ENCODE measurements at places on chromosomes 6 and 20. TPM values are rescaled to one million over a fixed set of nuclear protein-coding genes. Genes with fewer than 3 reads are reported as not detected.
A peak's percentile ranks its signal among the peaks of the same experiment; 100 is the strongest.

DNA sequence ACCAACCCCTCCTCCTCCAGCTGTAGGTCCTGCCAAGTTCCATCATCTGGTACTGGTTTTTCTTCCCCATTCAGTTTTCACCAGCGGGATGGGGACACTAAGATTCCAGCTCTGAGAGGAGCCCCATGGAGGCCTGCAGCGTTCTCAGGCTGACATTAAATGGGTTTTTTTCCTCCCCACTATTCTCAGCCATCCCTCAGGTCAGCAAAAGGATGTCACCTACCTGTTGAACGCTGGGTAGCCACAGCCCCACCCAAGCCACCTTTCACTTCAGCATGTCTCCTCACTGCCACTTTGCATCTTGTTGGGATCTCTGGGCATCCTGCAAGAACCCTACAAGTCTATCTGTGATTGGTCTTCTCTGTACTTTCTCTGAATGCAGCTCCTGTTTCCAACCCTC is 6.8 kb downstream of the KCNK17 start:
- H3K4me3 ChIP-seq, result no peak overlapping the region
- H3K27ac ChIP-seq, result no peak overlapping the region
- peaks cover 6% of the 10 kb centered on the region for H3K27me3 ChIP-seq

DNA sequence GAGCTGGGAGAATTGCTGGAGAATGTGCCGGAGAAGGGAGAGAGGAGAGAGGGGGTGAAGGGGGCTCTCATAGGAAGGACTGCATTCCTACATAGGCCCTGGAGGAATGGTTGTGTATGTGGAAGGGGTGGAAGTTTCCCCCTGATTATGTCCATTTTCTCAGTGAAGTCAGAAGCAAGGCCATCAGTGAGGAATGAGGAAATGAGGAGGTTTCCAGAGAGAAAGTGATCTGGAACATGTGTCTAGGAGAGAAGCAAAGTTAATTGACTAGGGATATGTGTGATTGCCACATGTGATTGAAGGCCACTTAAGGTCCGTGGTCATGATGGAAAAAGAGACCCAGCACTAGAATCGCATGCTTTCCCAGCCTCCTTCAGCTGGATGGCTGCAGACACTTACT is 42.3 kb downstream of the TBPL1 start:
- no peak overlapping the region for H3K27ac ChIP-seq
- no peaks in the 10 kb centered on the region for H3K27me3 ChIP-seq
- H3K4me1 ChIP-seq, result peaks cover 36% of the 10 kb centered on the region

GRCh38 chr6:93319304-93319703 is 100.1 kb downstream of the EPHA7 start:
- no peaks in the 10 kb centered on the region for H3K36me3 ChIP-seq
- H3K27me3 ChIP-seq, result no peaks in the 10 kb centered on the region
- H3K4me3 ChIP-seq, result no peak overlapping the region
- no peak for DNase-seq
- H3K4me1 ChIP-seq, result no peaks in the 10 kb centered on the region
- H3K27ac ChIP-seq, result no peak overlapping the region

GRCh38 chr20:9928281-9928737 is 89.4 kb upstream of the PAK5 start:
- no peak overlapping the region for H3K27ac ChIP-seq
- peaks cover 2% of the 10 kb centered on the region for H3K27me3 ChIP-seq
- no peak overlapping the region for H3K4me3 ChIP-seq
- no peaks in the 10 kb centered on the region for H3K4me1 ChIP-seq
- H3K36me3 ChIP-seq, result no peaks in the 10 kb centered on the region

Gene GATA5
- total RNA-seq, result not detected

GRCh38 chr6:141403103-141403502 is 729.6 kb upstream of the GJE1 start:
- DNase-seq, result no peak
- H3K36me3 ChIP-seq, result no peaks in the 10 kb centered on the region
- no peaks in the 10 kb centered on the region for H3K27me3 ChIP-seq
- no peak overlapping the region for H3K4me3 ChIP-seq

DNA sequence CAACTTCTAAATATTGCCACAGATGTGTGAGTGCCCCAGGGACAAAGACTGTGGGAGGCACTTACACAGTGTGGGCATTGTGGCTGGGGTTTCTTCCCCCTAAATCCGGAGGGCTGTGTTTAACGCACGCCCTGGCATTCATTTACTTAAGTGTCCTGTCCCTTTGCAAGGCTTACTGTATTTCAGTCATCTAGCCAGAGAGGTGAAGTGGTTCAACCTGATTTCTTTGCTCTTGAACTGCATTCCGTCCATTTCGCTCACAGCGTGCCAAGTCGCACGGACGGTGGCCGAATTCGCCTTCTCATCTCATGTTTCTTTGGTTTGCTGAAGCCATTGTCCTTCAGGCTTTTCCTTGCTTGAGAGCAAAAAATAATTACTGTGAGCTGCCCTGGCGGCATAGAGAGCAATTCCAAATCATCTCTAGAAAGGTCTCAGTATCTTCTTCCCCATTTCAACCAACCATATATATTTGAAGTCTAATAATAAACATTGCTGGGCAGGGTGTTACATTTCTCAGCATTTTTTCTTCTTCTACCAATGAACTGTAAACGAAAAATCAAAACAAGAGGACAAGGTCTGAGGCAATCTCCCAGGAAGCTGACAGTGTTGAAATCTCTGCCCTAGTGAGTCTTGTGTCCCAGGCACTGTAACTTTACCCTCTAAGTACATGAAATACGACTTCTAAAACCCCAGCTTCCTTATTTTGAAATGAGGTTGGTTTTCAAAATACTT is 16.9 kb downstream of the SYTL3 start:
- DNase-seq, result peak; percentile 71
- H3K4me3 ChIP-seq, result no peak overlapping the region
- no peaks in the 10 kb centered on the region for H3K27me3 ChIP-seq
- peaks cover 8% of the 10 kb centered on the region for H3K4me1 ChIP-seq

GRCh38 chr6:117989086-117989485 is 82.0 kb downstream of the SLC35F1 start:
- no peaks in the 10 kb centered on the region for H3K27me3 ChIP-seq
- no peak overlapping the region for H3K4me3 ChIP-seq
- no peaks in the 10 kb centered on the region for H3K36me3 ChIP-seq

Gene TRAPPC3L
- not detected for total RNA-seq

- no peak overlapping the region for H3K4me3 ChIP-seq
- no peaks in the 10 kb centered on the region for H3K36me3 ChIP-seq
- no peak overlapping the region for H3K27ac ChIP-seq
- H3K4me1 ChIP-seq, result no peaks in the 10 kb centered on the region
- no peak for DNase-seq
Measured at GRCh38 chr6:96075826-96076225, 60.1 kb downstream of the FUT9 start.

Gene SUMO4
- 2.2 TPM for total RNA-seq

GRCh38 chr6:35031611-35032529 is 109.3 kb downstream of the TCP11 start:
- no peak overlapping the region for H3K4me3 ChIP-seq
- no peaks in the 10 kb centered on the region for H3K27me3 ChIP-seq
- DNase-seq, result no peak
- H3K4me1 ChIP-seq, result peaks cover 2% of the 10 kb centered on the region
- H3K36me3 ChIP-seq, result peaks cover 1% of the 10 kb centered on the region

Gene SIRPB1
- total RNA-seq, result 0.56 TPM

Gene BACH2
- total RNA-seq, result 1.3 TPM

GRCh38 chr6:63805345-63805744 is 169.7 kb downstream of the PHF3 start:
- H3K4me3 ChIP-seq, result no peak overlapping the region
- DNase-seq, result no peak
- H3K27ac ChIP-seq, result peak overlapping the region; percentile 85
- no peaks in the 10 kb centered on the region for H3K27me3 ChIP-seq

Gene PSORS1C2
- not detected for total RNA-seq

- H3K27me3 ChIP-seq, result peaks cover 9% of the 10 kb centered on the region
- peaks cover 2% of the 10 kb centered on the region for H3K4me1 ChIP-seq
- no peak overlapping the region for H3K27ac ChIP-seq
- no peak overlapping the region for H3K4me3 ChIP-seq
- peak; percentile 56 for DNase-seq
Measured at GRCh38 chr6:148617530-148617929, 129.3 kb upstream of the UST start.

Gene POM121L2
- total RNA-seq, result not detected

DNA sequence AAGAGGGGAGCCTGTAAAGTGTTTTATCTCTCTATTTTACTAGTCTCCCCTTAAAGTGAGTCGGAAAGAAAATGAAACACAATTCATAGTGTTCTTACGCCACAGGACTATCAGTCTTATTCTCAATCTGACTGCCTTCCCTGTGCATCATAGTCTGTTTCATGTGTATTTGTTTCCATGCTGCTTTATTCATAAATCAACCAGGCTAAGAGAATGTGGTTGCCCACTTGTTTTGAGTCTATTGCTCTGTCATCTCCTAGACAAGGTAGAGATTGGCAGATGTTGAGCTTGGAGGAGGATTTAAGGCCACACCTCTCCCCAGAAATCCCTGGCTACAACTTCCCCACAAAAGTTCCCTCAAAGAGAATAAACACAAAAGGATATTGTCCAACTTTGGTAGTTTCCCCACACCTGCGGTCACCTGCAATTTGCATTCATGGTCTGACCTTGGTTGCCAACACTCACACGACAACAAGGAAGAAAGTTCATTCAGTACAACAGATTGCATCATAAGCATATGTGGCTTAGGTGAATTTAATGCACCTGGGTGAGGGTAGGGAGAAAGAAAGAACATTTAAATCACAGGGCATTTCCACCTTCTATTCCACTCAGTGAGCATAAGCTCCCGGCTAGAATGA is 167.1 kb upstream of the FBXL4 start:
- DNase-seq, result no peak
- no peaks in the 10 kb centered on the region for H3K27me3 ChIP-seq
- H3K36me3 ChIP-seq, result no peaks in the 10 kb centered on the region
- no peak overlapping the region for H3K27ac ChIP-seq
- no peaks in the 10 kb centered on the region for H3K4me1 ChIP-seq

GRCh38 chr6:69917834-69918233 is 51.5 kb downstream of the COL19A1 start:
- H3K27me3 ChIP-seq, result no peaks in the 10 kb centered on the region
- no peak overlapping the region for H3K27ac ChIP-seq
- no peak overlapping the region for H3K4me3 ChIP-seq
- peaks cover 2% of the 10 kb centered on the region for H3K4me1 ChIP-seq
- DNase-seq, result peak; percentile 77
- H3K36me3 ChIP-seq, result no peaks in the 10 kb centered on the region

GRCh38 chr20:32397567-32398084 is 39.5 kb downstream of the ASXL1 start:
- peaks cover 2% of the 10 kb centered on the region for H3K36me3 ChIP-seq
- H3K4me1 ChIP-seq, result peaks cover 2% of the 10 kb centered on the region
- H3K4me3 ChIP-seq, result no peak overlapping the region
- no peaks in the 10 kb centered on the region for H3K27me3 ChIP-seq

Gene CALHM6
- 0.83 TPM for total RNA-seq

Gene MCCD1
- not detected for total RNA-seq

- DNase-seq, result peak; percentile 31
- peaks cover 4% of the 10 kb centered on the region for H3K4me1 ChIP-seq
- no peak overlapping the region for H3K4me3 ChIP-seq
- H3K36me3 ChIP-seq, result no peaks in the 10 kb centered on the region
- H3K27ac ChIP-seq, result no peak overlapping the region
Measured at GRCh38 chr6:80508885-80509630, 402.6 kb downstream of the BCKDHB start.

Gene EPPIN
- not detected for total RNA-seq

- no peak overlapping the region for H3K27ac ChIP-seq
- no peaks in the 10 kb centered on the region for H3K27me3 ChIP-seq
- H3K36me3 ChIP-seq, result no peaks in the 10 kb centered on the region
- H3K4me1 ChIP-seq, result peaks cover 2% of the 10 kb centered on the region
- no peak overlapping the region for H3K4me3 ChIP-seq
- no peak for DNase-seq
Measured at GRCh38 chr6:170025935-170026750, 264.7 kb downstream of the DLL1 start.

Gene CST11
- not detected for total RNA-seq

DNA sequence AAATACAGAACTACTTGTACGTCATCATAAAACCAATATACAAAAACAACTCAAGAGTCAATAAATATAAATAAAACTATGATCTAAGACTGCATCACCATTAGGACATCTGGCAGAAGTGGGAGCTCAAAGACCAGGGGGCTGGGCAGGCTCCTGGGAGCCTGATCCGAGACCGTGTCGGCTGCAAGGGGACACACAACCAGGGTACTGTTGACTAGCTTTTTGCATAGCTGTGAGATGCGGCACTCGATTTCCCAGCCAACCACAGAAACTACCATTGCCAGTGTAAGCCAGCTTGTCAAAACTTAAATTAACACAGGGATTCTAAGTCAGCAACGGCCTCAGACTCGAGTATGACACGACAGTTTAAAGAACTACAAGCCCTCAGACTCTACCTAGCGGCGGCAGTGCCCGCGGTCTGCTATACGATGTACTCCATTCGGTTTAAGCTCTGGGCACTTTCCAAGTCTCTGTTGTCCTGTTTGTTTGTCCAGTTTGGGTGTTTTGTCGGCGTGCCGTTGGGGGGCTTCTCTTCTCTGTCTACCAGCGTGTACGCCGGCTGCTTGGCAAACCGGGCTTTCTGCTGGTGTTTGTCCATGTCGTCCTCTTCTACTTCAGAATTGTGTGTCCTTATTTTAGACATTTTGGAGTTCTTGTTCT is 34.6 kb downstream of the JAG1 start:
- no peak overlapping the region for H3K4me3 ChIP-seq
- H3K4me1 ChIP-seq, result peaks cover 21% of the 10 kb centered on the region
- peak; percentile 43 for DNase-seq
- H3K27ac ChIP-seq, result no peak overlapping the region
- H3K36me3 ChIP-seq, result peaks cover 54% of the 10 kb centered on the region

Gene ABCF1
- 47.5 TPM for total RNA-seq

Gene GPX5
- not detected for total RNA-seq

Gene PI16
- under 0.01 TPM for total RNA-seq

Measured in IMR-90 (cell line).